ENCODE measurements at places on chromosomes 2 and 18. TPM values are rescaled to one million over a fixed set of nuclear protein-coding genes. Genes with fewer than 3 reads are reported as not detected.

The ERICH2 gene
- not detected for total RNA-seq

The FNDC4 gene
- 47.0 TPM for total RNA-seq

The FZD7 gene
- 0.35 TPM for total RNA-seq

DNA sequence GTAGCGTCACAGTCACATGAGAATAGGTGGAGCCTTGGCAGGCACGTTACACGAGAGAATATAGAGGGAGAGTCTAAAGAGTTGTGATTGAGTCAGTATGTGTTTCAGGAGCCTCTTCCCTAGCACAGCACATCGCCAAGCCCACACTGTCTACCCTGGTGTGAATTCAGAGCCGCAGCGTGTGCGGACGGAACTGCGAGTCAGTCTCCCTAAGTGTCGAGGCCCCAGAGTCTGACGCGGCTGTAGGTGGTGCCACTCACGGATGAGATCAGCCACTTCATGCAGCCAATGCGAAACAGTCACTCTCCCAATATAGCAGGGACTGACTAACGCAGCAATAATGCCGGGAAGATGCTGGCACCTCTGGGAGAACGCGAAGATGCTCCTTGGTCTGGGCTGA lies 587.3 kb upstream of the ID2 start:
- DNase-seq, result no peak

DNA sequence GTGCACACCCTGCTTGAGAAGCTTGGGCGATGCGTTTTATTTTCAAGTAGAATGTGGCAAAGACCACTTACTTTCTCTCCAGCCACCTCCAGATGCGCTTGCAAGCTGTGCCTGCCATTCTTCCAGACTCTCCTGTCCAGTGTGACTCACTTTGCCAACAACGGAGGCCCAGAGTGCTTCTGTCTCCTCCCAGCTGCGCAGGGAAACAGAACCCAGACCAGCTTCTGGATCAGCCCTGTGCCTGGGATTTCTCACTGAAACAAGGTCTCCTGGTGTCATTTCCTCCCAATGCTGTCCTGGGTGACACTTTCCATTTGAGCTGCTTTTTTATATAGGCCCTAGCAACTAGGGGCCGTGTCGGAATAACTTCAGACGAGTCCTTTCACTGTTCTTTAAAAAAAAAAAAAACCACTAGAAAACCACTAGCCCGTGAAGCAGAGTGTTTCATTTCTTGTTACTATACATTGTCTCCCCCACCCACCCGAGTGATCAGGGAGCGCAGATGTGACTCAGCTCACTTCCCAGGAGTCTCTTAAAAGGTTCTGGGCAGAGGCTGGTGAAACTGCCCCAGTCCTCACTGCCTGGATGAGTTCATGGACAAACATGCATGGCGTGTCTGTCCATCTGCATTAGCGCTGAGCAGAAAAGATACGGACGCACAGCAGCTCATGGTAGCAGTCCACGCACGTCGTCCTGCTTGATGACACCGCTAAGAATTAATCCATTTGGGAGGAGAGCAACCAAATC lies 25.3 kb upstream of the RPL31 start:
- no peak for DNase-seq

DNA sequence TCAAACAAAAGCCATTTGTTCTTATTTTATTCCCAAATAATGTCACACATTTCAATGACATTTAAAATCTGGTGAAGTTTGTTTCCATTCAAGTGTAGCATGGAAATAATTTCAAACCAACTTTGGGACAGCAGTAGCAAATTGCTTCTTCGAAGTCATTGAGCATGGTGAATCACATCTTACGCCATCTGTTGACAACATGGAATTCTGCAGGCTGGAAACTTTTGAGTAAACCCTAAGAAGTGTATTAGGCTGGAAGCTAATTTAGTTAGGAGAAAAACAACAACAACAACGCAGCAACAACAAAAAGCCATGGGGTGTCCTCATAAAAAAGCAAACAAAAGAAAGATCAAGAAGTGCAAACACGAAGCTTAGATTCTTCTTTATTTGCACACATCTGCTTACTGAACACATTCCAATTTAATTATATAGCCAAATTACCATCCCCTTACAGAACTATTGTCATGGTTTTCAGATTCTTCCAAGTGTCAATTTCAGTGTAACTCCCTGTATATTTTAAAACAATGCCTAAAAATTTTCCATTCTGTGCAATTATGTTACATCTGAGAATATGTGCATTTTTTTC lies 659.0 kb upstream of the CDH7 start:
- DNase-seq, result no peak

The FAM110C gene
- total RNA-seq, result 0.26 TPM

DNA sequence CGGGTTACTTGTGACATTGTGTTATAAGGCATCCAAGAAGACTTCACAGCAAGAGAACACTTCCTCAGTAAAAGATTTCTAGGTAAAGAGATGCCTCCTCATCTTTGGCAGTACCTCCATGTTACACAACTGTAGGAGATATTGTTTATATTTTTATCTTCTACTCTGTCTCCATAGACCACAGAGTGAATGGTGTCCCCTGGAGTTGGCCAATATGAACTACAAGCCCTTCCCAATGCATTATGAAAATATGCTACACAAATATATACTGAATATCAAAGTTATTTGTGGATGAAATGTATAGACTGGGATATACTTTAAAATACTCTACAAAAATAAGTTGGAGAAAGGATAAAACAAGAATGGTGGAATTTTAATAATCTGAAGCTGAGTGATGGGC lies 46.7 kb downstream of the MBOAT2 start:
- no peak for DNase-seq
